ENCODE measurements at places on chromosomes 13 and 19.

GRCh38 chr19:42850981-42851717 lies 28.4 kb downstream of the PSG1 start:
- peak; percentile 88 for DNase-seq

- DNase-seq = no peak
Observed at GRCh38 chr13:92315265-92315664, 911.3 kb upstream of the GPC6 start.

- DNase-seq = no peak
Observed at GRCh38 chr19:413756-414420, 4.9 kb upstream of the C2CD4C start.

- no peak for DNase-seq
Observed at GRCh38 chr13:33657274-33657673, 160.7 kb upstream of the RFC3 start.

- no peak for DNase-seq
Observed at GRCh38 chr13:45024847-45025246, 35.5 kb downstream of the GPALPP1 start.

GRCh38 chr19:33273065-33273736 lies 29.1 kb downstream of the CEBPA start:
- no peak for DNase-seq

DNA sequence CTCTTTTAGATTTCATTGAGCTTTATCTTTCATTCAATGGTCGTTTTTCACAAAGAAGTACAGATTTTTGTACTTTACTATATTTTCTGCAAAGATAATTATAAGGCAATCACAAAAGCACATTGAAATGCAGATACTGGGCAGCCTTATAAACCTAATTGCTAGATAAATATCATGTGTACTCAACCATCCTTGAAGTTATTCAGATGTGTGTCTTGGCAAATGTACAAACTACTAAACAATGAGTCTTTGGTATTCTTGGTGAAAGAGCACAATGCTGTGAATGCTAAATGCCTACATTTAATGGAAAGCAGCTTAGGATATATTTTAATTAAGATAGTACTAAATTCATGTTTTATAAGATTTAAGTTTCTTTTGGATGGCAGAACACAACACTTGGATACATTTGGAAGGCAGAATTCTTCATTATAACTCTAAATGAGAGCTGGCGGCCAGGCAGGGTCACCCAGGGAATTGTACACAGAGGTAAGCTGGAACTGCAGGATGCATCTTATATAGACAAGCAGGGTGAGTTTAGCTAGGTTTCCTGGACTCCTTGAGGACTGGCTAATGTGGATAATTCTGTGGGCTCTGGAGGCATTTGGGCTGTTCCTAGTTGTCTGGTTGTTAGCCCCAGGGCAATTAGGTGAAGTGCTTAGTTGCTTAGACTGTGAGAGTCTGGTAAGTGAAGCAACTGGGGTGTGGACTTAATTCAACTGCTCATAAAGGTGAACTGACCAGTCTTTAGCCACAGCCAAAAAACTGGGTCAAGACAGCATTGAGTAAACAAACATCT lies 286.6 kb downstream of the PCDH20 start:
- DNase-seq = no peak

GRCh38 chr13:64819081-64819480 lies 2411.1 kb downstream of the PCDH9 start:
- DNase-seq = no peak

GRCh38 chr13:98482476-98483444 lies 94.1 kb downstream of the STK24 start:
- no peak for DNase-seq

DNA sequence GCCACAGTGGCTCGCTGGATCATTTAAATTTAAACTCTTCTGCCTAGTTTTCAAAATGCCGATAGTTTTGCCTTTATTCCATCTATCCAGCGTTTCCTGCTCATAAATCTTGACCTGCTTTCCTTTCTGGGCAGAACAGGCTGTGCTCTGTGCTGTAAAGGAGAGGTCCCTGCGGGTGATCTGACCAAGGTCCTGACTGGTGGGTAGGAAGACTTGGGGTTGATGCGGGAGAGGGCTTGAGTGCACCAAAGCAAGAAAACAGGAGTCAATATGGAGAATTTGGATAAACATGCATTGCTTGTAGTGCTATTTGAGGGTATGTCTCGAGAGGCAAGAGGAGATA lies 533.6 kb downstream of the MYO16 start:
- DNase-seq = no peak

DNA sequence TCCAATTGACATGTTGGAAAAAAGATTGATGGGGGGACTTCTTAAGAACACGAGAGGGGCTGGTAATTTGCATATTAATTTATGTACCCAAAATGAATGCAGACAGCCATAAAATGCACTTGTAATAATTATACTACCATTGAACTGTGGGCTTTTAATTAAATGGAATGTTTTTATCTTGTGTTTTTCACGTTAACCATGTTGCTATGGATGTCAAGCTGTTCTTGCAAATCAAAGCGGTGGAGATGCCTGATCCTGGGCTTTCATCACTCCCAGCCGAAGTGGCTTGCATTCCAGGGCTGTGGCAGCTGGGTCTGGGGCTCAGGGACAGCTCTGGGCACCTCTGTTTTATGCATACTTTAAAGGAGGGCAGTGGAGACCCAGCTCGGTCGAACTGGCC lies 179.4 kb upstream of the TMTC4 start:
- no peak for DNase-seq

DNA sequence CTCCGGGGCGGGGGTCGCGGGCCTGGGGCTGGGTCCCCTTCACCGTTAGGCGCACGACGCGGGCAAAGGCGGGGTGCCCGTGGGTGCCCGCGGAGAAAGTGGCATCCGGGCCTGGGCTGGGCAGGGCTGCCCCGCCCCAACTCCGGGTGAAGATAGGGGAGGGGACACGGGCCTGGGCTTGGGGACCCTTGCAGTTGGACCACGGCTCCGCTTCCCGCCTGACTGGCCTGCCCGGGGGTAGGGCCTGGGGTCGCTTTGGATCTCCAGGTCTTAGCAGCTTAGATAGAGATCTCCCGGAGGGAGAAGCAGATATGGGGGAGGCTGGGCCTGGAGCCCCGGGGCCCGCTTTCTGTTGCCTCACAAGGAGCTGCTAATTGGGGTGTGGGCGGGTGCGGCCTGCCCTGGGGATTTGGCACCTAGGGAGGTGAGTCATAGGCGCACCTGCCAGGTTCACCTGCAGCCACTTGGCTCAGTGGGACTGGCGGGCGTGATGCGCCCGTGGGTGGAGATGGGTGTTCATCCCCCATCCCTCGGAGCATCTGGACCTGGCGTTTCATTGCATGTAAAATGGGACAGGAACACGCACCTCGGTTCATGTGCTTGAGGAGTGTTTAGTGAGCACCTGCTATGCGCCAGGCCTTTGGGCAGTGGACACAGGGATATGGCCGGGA lies 585 bp downstream of the MAP1S start:
- no peak for DNase-seq

- DNase-seq = peak; percentile 22
Observed at GRCh38 chr13:66886264-66886663, 343.9 kb downstream of the PCDH9 start.

DNA sequence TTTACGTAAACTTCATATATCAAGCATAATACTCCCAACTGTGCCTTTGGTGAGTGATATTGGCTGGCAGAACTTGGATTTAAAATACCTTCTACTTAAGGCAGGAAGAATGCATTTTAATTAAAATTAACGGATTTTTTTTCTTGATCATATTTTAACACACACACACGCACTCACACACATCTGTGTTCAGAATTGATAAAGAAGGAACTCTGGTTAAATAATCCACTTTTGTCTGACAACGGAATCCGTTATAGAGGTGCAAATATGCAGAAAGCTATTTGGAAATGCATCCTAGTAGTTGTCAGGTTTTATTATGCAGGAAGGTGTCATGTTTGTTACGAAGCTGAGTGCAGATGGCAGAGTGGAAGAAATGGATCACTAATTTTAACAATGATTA lies 105.5 kb upstream of the ZNF536 start:
- DNase-seq = no peak

GRCh38 chr19:29016926-29017760 lies 195.8 kb downstream of the UQCRFS1 start:
- no peak for DNase-seq

DNA sequence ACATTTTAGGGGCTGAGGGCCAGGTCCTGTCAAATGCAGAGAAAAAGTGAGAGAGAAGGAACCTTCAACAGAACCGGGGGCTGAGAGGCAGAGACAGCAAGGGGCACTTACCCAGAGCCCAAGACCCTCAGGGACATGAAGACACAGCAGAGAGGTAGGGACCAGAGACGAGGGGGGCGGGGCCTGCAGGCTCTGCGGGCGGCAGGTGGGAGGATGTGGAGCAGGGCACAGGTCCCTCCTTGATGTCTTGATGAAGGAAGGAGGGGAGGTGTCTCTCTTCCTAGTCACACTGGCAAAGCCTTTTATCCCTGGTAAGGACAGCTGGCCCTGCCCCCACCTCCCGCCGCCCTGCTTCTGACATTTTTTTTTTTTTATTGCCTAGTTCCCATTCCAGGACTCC lies at the start of gene KLK14:
Gene KLK14, minus strand, starts transcription at position 277 of the 400 bp plus-strand sequence. Its CDS starts 273 bp downstream, at position 4.
- DNase-seq = no peak

GRCh38 chr13:42991898-42992763 lies at the start of gene EPSTI1:
TSS of gene EPSTI1 (minus strand) at chr13:42992241. CDS start at chr13:42992165, 76 bp downstream.
- no peak for DNase-seq

- DNase-seq = no peak
Observed at GRCh38 chr13:31987535-31988170, 43.9 kb upstream of the FRY start.

- DNase-seq = no peak
Observed at GRCh38 chr19:46493236-46494145, 2.2 kb downstream of the PNMA8B start.

DNA sequence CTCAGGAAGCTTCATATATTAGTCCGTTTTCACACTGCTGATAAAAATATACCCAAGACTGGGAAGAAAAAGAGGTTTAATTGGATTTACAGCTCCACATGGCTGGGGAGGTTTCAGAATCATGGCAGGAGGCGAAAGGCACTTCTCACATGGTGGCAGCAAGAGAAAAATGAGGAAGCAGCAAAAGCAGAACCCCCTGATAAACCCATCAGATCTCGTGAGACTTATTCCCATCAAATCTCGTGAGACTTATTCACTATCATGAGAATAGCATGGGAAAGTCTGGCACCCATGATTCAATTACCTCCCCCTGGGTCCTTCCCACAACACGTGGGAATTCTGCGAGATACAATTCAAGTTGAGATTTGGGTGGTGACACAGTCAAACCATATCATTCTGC lies 23.1 kb downstream of the FLT3 start:
- no peak for DNase-seq

- no peak for DNase-seq
Observed at GRCh38 chr13:20342311-20342710, 110.2 kb upstream of the GJB6 start.

GRCh38 chr19:43420954-43421353 lies 6.3 kb downstream of the TEX101 start:
- DNase-seq = no peak

- no peak for DNase-seq
Observed at GRCh38 chr19:5204212-5204611, 136.4 kb downstream of the PTPRS start.

DNA sequence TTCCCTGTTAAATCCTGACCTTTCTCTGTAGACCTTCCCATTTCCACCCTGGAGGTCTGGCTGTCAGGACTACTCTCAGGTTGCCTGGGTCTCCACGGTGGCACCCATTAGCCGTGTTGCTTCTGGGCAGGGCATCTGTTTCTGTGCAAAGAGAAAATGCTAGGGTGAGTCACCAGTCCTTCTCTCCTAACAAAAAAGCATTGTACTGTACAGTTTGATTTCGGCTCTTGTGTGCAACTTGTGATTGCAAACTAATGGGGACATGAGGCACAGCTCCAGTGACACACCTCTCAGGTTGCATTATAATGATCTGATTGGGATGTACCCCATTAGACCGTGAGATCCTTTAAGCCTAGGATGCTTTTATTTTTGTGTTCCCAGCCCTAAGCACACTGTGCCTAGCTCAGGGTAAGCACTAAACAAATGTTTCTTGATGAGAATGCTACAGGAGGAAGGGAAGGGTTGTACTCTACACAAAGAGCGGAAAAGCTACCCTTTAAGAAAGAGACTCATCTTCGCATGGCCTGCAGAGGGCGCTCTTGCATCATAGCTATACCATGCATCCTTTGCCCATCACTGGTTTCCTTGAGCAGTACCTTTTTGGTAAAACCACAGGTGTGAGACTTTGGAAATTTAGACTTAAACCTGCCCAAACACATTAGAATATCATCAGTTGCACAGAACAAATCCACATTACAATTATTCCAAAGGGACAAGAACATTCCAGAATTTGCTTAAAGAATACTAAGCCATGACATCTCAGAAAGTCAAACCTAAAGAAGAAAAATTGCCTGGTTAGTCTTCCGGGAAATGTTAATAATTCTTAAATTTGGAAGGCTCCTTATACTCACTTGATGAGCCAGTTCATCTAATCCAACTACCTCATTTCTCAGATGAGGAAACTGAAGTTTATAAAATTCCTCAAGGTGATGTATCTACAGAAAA lies 20.3 kb upstream of the TRIM13 start:
- peak; percentile 86 for DNase-seq

DNA sequence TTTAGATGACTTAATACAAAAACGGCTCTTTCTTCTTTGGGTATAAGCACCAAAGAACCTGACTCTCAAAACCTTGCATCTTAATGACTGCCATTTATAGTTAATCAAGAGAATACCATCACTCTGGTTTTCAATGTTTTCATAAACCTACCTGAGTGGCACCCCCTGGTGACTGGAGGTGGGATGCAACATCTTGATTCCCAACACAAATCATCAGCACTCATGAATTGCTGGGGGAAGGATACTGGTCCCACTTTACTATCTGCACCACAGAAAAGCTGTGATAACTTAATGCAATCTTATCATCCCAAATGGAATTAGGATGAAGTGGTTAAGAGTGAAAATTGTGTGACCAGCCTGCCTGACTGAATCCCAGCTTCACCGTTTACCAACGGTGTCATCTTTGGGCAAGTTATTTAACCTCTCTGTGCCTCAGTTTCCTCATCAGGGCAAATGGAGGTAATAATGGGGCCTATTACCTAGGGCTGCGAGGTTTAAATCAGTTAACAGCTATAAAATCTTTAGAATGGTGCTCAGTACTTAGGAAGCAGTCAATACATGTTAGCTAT lies 366.4 kb downstream of the KLF12 start:
- no peak for DNase-seq

GRCh38 chr19:18593367-18594095 lies 4.9 kb downstream of the REX1BD start:
- DNase-seq = no peak

DNA sequence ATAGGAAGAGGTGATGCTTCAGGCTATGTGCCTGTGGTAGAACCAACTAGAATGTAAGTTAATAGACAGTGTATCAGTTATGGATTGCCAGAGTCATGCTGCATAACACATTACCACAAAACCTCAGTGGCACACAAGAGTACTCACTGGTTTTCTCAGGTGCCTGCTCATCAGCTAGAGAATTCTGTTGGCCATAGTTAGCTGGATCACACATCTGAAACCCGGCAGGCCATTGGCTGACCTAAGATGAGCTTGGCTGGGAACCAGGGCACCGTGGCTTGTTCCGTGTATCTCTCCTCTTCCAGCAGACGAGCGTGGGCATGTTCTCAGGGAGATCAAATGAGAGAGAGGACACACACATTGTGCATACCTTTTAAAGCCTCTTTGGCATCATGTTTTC lies 76.7 kb downstream of the TEX26 start:
- DNase-seq = no peak

Measured in cerebellar cortex (tissue), 1 donor.